ENCODE measurements at places on chromosomes 1 and 21.
A peak's percentile ranks its signal among the peaks of the same experiment; 100 is the strongest.

DNA sequence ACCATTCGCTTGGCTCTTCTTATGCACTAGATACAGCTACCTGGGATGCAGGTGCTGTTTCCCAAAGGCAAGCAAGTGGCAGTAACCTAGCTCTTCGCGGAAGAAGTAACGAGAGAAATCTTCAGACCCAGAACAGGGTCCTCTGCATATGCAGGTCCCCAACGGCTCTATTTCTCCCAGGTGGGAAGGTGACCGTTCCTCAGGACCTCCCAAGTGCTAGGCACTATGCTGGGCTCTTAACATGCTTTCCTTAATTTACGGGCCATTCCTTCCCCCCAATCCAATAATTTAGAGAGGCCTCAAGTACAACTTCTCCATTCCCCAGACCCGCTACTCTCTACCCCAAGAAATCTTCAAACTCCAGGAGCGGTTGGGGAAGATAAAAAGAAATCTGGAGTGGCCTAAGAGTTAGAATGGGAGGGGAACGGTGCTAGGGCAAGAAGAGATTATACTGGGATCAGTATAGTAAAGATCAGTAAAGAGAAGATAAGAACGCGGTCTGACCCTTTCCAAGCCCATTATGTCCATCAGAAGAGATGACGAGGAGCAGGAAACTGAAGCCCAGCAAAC, 410 bp downstream of the TXNDC12 start:
- DNase-seq = no peak

DNA sequence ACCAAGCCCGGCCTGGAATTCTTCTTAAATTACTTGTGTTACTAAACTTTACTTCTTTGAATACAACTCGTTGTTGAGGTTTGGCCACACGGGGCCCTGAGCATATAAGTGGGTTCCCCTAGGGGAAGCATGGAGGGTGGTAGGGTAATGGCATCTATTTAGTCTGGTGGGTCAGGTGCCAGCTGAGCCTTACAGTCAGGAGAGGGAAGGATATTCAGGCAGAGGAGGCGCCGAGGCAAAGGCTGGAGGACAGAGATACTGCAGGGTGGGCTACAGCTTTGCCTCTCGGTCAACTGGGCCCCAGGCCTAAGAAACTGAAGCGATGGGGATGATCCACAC, 424 bp upstream of the NECAP2 start:
- no peak for DNase-seq

DNA sequence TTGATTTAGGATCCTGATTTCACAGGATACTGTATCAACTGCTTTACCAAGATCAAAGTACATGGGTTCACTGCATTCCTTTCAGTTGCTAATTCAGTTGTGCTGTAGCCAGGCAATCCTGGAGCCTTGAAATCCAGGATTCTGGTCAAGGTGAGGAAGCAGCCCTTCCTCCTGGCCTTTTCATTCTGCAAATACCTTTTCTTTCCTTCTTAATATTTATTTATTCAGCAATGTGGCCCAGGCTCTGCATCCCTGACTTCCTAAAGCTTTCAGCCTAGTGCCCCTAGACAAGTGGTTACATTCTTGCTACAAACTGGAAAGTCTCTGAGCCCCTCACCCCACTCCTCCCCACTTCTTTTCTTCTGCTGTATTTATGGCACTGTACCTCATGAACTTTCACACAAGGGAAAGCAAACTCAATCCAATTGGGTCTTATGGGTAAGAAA, 16.2 kb downstream of the LRRC8D start:
- DNase-seq = no peak

- DNase-seq = no peak
These were observed 23.1 kb upstream of the HFM1 start for GRCh38 chr1:91427741-91428140.

GRCh38 chr1:180265871-180266270, 35.8 kb downstream of the LHX4 start:
- DNase-seq = no peak

GRCh38 chr1:217498209-217498608, 132.7 kb downstream of the GPATCH2 start:
- no peak for DNase-seq

DNA sequence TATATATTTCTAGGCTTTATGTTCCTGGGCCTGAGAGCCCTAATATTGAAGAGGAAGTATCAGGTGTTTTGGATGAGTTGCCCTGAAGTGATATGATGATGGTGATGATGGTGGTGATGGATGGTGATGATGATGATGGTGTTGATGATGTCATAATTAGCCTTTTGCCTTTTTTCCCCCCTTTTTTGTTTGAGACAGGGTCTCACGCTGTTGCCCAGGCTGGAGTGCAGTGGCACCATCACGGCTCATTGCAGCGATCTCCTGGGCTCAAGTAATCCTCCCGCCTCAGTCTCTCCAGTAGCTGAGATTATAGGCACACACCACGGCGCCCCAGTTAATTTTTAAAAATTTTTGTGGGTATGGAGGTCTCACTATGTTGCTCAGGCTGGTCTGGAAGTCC, 76.5 kb downstream of the CNST start:
- DNase-seq = no peak

DNA sequence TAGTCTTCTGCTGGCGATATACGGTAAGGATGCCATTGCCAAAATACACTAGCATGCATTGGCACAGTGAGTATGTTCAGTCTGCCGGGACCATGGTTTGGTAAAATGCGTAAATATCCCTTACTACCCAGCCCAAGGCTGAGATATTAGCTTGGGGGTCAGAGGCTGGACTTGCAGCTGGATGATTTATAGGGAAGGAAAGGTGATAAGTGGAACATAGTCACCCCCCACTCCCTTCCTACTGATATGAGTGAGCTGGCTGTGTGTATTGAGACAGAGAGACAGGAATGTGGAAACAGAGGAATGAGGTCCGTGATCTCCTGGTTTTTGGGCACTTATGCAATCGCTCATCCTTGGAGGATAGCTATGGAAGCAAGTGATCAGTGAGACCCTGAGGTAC, 642.8 kb downstream of the KCNT2 start:
- no peak for DNase-seq

DNA sequence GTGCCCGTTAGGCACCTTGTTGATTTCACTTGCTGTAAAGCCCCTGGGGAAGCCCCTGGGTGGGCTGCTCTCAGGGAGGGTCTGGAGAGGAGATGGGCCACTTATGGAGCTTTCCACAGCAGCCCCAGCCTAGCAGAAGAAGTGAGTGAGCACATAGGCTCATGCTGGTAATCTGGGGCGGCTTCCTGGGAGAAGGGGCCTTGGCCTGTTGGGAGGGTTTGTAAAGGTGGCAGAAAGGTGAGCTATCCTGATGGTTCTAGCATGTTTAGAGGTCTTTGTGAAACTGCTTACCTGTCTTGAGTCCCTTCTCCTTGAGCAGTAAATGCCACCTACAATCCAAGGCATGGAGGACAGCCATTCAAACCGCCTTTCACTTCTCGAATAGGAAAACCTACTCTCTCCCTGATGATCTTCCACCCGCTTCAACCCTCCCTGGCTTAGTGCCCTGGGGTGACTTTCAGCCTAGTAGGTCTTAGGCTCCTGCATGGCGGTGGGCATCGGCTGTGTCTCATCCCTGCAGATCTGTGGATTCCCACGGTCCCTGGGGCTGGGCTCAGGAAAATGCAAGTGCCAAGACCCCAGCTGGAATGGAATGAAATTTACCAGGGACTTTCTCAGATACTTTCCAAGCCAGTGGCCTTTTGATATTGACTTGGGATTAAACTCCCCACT, 87.6 kb upstream of the SELENON start:
- no peak for DNase-seq

GRCh38 chr21:35159881-35160280, 110.8 kb upstream of the RUNX1 start:
- no peak for DNase-seq

- DNase-seq = no peak
These were observed 146.5 kb upstream of the TNR start for GRCh38 chr1:175889848-175890247.

GRCh38 chr1:176643536-176643935, 180.6 kb downstream of the PAPPA2 start:
- DNase-seq = no peak

- DNase-seq = no peak
These were observed 44.3 kb upstream of the ERRFI1 start for GRCh38 chr1:8070381-8070811.

DNA sequence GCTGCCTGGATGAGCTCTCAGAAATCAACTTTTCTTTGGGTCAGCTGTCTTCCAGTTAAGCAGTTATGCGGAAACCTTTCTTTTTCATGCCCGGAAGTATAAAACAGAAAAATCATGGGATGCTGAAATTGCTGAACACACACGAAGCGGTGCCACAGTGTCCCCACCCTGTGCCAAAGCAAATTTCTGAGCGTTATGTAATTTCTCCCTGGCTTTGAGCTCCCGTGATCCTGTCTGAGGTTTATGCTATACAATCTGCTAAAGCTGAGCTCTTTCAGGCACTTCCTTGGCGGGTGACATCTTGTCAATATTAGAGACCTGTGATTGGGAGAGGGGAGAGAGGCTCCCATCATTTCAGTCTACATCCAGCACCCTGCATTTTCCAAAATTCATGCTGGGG, 201.7 kb downstream of the ROR1 start:
- no peak for DNase-seq

DNA sequence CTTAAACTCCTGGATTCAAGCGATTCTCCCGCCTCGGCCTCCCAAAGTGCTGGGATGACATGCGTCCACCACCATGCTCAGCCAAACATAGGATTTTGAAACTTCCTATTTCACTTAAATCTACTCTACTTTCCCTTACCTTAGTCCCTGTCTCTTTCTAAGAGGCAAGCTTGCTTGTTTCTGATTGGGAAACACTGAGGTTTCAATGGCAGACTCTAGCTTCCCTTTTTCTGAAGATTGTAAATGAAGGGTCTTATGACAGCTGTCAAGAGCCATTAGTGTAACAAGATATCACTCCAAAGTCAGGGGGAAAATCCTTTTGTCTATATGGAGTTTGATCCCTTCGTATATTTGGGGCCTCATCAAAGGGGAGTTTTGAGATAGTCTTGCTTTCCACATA, 23.5 kb upstream of the LMO4 start:
- DNase-seq = no peak

GRCh38 chr1:104028416-104029035, 278.8 kb downstream of the AMY1C start:
- DNase-seq = no peak

- DNase-seq = no peak
These were observed 10.2 kb upstream of the GNL2 start for GRCh38 chr1:37605806-37606474.

DNA sequence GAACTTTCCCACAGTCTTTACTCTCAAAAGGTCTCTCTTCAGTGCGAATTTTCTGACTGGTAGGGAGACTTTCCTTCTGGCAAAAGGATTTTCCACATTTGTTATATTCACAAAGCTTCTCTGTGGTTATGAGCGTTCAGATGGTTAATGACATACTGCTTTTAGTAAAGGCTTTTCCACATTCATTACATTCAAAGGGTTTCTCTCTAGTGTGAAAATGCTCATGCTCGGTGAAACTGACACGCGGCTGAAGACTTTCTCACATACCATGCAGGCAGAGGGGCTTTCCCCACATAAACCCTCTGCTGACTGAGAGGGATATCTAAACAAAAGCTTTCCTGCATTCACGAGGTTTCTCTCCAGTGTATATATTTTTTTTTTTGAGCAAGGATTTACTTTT, 9.9 kb upstream of the KLF18 start:
- DNase-seq = no peak

GRCh38 chr1:246503341-246503740, 3.7 kb downstream of the SMYD3 start:
- no peak for DNase-seq

DNA sequence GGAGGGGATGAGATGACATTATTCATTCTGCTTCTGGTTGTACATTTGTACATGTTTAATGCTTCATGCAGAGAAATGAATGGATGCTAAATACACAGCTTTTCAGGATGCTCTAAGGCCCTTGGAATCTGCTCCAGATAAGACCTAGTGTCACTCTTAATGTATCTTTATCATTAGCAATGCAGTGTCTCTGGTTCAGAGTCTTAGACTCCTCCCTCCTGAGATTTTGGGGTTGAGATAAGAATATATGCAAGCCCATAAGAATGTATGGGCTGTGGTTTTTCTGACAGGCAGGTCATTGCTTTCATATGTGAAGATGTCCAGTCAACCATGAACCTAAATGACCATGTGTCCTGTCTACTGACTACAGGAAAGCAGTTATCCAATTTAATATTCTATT, 415.5 kb downstream of the RPS6KC1 start:
- DNase-seq = no peak

GRCh38 chr1:53654216-53655210, 84.5 kb downstream of the GLIS1 start:
- DNase-seq = no peak

GRCh38 chr1:214271174-214271858, 9.6 kb upstream of the SMYD2 start:
- no peak for DNase-seq

- DNase-seq = peak; percentile 82
These were observed 7.9 kb upstream of the CLDN14 start for GRCh38 chr21:36487641-36488307.

- no peak for DNase-seq
These were observed 13.9 kb upstream of the BTG2 start for GRCh38 chr1:203291201-203292096.

DNA sequence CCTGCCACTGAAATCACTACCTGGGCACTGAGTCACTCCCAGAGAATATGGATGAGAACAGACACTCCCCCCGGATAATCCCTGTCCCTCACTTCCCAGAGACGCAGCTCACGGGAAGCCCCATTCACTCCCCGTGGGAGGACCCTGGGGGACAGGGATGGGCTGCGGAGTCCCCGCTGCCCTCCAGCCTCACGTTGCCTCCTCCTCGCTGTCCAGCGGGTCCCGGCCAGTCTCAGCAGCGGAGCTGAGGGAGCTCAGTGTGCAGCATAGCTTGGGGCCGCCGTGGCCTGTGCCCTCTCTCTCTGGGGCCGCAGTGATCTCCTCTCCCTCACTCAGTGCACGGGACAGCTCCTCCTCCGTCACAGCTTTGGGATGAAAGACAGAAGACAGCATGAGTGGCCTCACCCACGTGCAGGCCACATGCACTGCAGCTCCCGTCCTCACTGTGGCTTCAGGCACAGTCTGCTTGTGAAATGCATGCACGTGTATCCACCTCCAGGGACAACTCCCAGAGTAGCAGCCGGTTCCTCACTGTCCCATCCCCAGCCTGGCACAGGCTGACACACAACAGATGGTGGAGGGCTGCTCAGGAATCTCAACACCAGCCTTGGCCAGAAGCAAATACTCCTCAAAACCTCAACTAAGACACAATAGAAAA, 7.4 kb downstream of the CFAP410 start:
- no peak for DNase-seq

- peak; percentile 84 for DNase-seq
These were observed 675 bp downstream of the IFNAR1 start for GRCh38 chr21:33325222-33326067.

DNA sequence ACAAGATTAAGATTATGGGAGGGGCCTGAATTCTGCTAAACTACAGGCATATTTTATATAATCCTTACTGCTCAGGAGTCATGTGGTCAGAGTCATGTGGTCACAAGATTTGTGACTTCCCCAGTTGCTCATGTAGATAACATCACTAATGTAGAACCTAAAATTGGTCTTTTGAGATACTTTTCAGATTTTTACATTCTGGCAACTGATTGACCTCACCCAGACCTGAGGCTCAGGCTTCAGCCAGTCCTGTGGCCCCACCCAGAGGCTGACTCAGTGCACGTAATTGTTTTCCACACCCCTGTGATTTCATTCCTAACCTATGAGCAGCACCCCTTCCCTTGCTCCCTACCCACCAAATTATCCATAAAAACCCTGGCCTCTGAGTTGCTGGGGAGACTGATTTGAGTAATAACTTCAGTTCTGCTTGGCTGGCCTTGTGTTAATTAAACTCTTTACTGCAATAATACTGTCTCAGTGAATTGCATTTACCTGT, 41.7 kb upstream of the ZNF326 start:
- peak; percentile 62 for DNase-seq

- DNase-seq = no peak
These were observed 23.0 kb upstream of the DMBX1 start for GRCh38 chr1:46466477-46467182.

GRCh38 chr1:99725996-99726395, 40.4 kb downstream of the FRRS1 start:
- no peak for DNase-seq
